ENCODE measurements at places on chromosomes 6 and 20.

DNA sequence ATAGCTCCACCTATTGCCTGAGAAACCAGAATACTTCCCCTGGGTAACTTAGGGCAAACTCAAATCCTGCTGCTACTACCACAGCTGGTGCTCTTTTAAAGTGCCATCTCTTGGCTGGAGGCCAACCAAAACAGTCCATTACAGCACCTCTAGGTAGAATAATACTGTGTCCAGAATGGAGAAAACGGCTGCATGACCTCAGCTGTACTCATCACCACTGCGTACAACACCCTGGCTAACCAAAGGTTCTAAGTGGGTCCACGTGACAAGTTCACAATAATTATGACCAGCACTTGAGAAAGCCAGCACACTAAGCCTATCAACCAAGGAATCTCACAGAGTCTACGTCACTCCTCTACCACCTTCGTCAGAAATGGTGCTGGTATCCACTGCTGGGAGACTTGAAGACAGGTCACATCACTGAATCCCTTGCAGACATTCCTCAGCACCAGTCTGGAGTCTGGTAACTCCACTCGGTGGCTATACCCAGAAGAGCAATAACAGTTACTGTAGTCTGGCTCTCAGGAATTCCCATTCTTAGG lies 40.9 kb upstream of the PKIB start:
- DNase-seq = no peak

GRCh38 chr6:20186981-20187380 lies 25.3 kb downstream of the MBOAT1 start:
- DNase-seq = no peak

GRCh38 chr6:95515975-95516374 lies 61.4 kb upstream of the MANEA start:
- no peak for DNase-seq

GRCh38 chr6:144653885-144654505 lies 368.9 kb downstream of the UTRN start:
- no peak for DNase-seq

DNA sequence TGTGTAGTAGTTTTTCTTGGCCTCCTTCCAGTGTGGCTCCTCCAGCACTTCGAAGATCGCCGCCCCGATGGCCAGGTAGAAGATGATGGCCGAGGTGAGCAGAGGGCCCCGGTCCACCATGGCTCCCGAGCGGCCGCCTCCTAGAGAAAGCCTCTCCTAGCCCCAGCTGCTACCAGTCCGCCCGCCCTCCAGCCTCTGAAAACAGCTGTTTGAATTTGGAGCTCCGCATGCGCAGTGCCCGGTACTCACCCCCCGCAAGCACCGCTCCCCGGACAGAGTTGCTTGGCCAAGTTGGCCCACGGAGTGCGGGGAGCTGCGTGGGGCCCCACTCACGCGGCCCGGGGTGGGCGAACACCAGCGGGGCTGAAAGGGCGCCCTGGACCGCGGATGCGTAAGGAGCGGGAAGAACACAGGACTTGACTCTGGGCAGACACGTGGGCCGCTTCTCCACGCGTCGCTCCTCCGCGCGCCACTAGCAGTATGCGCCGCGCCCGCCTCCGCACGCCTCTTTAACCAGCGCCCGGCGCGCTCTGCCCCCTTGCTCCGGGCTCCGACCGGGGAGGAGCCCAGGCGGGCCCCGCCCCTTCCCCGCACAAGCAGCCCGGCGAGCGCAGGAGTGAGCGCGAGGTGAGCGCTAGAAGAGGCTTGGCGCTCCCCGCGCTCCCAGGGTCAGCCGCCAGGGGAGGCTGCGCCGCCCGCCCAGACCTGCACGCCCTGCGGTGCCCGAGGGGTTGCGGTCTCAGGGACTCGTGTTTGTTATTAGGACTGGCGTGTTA lies at the start of gene KCNK5:
TSS of gene KCNK5 (minus strand) at position 484 of the 776 bp plus-strand sequence. CDS start at position 120, 364 bp downstream.
- DNase-seq = peak; percentile 66

DNA sequence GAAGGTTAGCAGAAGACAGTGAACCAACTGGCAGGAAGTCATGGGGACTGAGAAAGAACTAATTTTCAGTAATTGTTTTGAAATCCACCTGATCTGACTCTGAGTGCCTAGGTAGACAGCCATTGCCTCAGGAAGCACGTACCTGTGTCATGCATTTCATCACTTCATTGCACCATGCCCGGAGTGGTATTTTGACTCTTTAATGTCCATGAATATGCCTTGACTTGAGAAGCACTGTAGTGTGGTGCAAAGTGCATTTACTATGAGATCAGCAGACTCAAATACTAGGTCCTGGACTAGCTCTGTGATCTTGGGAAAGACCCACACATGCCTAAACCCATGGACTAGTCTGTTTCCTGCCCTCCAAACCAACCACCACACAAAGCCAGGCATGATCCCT lies 370.9 kb upstream of the MARCKS start:
- DNase-seq = no peak

DNA sequence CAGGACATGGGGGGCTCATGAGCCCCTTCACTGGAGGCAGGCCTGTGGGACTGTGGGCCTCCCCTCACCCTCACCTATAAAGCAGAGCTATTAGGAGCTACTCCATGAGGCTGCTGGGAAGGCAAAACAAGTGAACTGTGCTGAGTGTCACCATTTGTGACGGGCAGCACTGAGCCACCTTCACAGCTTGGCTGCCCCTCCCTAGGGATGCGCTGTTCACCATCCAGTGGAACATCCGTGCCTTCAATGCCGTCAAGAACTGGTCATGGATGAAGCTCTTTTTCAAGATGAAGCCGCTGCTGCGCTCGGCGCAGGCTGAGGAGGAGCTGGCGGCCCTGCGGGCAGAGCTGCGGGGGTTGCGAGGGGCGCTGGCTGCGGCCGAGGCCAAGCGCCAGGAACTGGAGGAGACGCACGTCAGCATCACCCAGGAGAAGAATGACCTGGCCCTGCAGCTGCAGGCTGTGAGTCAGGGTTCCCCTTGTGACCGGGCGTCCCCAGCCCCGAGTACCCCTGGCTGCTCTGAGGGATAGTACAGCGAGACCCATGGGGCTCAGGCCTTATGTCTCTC lies 38.4 kb downstream of the MYH7B start:
- no peak for DNase-seq

DNA sequence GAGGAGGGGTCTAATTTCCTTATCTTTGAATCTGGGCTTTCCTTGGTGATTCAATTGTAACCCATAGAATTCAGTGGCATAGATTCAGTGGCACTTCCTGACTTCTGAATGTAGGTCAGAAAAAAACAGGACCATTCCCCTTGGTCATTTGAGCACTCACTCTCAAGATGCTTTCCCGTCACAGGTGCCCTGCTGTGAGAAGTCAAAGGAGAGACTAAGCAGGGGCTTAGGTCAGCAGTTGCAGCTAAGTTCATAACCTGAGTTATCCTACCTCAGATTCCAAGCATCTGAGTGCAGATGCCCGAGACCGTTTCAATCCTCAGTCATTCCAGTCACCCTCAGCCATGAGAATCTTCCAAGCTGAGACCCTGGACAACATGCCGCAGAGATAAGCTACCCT lies 506.6 kb downstream of the FRK start:
- DNase-seq = no peak

DNA sequence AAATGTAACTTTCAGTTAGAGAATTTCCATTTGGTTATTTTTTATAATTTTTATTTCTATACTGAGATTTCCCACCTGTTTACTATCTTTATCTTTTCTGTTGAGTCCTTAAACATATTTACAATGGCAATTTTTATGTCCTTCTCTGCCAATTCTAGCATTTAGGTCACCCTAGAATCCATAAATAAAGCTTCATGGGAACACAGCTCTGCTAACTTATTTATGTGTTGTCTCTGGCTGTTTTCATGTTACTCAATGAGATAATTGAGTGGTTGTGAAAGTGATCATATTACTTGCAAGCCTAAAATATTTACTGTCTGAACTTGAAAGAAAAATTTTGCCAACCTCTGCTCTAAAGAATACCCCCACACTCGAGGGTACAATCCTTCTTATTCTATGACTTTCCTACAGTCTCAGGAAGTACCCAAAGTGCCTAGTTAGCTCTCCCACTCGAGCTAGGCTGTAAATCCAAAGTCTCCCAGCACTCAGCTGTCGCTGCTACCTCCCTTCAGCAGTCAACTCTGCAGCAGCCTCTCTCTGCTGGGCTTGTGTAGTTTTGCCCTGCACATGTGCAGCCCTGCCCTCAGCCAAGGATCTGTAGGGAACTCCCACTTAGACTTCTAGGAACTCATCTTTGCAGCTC lies 53.5 kb upstream of the GCLC start:
- no peak for DNase-seq

DNA sequence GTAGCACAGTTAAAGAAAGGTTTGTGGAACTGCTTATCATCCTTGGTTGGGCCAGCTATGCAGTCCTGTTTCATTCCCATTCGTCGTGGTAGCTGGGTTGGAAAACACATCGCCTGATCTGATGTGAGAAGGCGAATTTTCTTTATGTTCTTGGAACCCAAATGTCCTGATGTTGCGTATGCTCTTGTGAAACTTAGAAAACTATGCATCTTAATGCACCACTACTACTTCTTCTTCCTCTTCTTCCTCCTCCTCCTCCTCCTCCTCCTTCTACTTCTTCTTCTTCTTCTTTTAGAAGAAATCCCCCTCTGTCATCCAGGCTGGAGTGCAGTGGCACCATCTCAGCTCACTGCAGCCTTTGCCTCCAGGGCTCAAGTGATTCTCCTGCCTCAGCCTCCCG lies 381.6 kb downstream of the UTRN start:
- DNase-seq = no peak

GRCh38 chr6:77019081-77019480 lies 444.2 kb downstream of the HTR1B start:
- DNase-seq = no peak

DNA sequence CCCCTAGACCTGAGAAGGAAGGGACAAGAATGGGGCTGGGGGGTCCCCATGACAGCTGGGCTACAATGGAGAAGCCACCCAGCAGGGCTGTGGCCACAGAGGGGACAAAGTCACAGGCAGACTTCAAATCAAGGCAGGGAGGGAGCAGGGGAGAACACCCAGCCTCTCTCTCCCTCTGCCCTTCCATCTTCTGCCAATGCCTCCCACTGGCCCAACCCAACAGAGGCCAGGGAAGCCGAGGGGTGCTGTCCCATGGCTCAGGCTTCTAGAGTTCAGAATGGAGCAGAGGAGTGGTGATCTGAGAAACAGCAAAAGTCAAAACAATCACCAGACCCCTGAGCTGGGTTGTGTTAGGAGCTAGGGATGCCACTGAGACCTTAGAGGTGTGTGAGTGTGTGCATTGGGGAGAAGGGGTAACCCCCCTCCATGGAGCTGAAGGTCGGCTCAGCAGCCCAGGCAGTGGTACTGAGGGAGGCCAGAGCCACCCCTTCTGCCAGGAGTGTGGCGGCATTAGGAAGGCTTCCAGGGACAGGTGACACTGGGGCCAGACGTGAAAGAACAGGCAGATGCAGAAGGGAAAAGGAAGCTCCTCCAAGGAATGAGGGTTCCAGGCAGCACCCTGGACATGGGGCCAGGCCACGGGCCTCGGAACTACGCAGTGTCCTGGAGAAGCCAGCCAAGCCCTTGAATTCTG lies 12.0 kb downstream of the GLP1R start:
- DNase-seq = no peak

DNA sequence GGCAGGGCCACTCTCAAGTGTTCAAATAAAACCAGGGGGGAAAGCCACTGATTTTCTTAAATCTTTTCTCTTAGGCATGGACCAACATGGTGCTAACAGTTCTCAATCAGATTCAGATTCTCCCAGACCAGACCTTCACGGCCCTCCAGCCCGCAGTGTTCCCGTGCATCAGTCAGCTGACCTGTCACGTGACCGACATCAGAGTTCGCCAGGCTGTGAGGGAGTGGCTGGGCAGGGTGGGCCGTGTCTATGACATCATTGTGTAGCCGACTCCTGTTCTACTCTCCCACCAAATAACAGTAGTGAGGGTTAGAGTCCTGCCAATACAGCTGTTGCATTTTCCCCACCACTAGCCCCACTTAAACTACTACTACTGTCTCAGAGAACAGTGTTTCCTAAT lies 41.5 kb upstream of the SMIM28 start:
- DNase-seq = no peak

GRCh38 chr6:31168606-31169005 lies 1.9 kb downstream of the POU5F1 start:
- DNase-seq = no peak

All from activated naive CD8-positive, alpha-beta T cell treated with anti-CD3 and anti-CD28 coated beads, Interleukin-2, amount 50 U/mL, for 16 hours (primary cell).